Hypothalamus (tissue), 51 donors: ENCODE measurements at places on chromosomes 5 and 9.

GRCh38 chr9:40884072-40884901, 244.2 kb downstream of the FOXD4L6 start:
- DNase-seq: no peak

DNA sequence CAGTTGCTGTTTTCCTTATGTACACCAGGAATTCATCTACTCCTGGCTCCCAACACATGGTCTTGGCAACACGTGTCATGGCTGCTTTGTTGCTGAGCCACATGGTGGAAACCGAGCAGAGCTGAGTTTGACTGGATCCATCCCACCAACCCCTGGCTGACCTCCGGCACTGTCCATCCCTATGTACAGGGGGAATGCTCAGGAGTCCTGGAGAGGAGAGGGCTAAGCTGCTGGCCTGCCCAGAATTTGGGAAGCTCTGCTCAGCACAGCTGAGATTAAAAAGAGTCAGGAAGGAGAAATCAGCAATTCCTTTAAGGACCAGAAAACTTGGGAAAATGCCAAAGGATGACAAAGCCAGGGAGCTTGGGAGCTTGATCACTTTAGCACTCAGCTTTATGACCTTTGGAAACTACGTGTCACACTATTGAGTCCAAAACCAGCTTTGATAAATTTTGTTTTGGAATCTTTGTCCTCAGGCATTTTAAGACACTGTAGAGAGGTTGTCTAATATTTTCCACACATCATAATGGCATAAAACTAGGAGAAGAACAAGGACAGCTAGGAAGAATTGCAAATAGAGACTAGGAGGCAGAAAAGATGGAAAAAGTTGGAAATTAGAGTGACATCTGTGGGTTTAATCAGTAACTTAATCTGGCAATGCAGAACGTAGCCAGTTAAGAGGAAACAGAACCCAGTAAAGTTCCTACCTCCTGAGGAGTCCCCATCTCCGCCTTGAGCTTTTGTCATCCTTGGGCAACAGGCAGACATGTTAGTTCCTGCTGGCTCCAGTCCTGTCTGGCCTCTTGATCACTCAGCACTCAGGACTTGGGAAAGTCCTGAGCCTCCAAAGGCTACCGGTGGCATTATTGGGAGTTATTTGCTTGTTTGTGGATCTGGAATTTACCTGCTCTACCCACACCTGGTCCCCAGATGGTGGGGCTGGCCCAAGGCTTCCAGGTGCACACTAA, 62.5 kb upstream of the PLPP1 start:
- DNase-seq: no peak

GRCh38 chr5:61177070-61177469, 14.8 kb upstream of the SMIM15 start:
- DNase-seq: no peak

GRCh38 chr5:21856987-21857386, 996.2 kb downstream of the CDH12 start:
- no peak for DNase-seq

DNA sequence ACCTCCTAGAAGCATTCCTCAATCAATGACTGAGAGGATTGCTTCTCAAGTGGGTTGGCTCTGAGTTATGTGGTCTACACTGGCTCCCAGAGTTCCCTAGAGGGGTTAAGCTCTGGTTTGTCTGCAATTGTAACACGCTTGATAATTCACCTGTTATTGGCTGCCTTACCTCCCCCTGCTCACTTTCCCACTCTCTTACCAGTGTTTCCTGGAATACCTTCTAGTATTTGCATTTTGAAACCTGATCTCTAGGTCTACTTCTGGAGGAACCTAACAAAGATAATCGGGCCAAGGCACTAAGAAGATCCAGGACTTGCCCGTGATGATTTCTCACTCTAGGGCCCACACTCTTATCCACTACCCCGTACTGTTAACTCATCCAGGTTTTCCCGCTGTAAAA, 110.1 kb upstream of the MAP3K1 start:
- DNase-seq: no peak
